Hypothalamus (tissue), 51 donors: ENCODE measurements at places on chromosomes 12 and 14.

- DNase-seq = no peak
Observed at GRCh38 chr12:109726106-109726497, 12.5 kb downstream of the FAM222A start.

DNA sequence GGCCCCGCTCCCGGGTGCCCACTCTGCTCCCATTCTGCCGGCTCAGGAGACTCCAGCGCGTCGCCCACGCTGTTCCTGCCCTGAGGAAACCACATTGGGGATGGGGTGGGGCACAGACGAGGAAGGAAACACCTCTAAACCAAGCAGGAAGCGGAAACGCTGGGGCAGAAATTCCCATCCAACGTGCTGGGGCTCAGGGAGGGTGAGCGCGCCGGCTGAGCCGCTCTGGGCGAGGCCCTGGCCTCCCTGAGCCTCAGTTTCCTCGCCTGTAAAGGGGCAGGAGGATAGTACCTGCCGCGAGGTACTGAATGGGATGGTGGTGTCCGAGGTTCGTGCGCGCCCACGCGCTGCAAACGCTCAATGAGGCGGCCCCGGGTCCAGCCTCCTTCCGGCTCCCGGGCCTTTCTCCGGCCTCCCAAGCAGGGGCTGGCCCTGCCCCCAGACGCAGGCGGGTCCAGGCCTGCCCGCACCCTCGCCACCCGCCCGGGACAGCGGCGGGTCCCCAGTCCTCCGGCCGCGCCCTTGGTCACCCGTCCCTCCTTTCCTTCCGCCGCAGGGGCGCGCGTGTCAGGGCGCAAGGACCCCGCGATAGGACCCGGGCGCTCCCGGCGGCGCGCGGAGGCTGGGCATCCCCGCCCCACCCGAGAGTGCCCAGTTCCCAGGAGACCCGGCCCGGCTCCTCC lies 673 bp downstream of the BEGAIN start:
- peak; percentile 23 for DNase-seq

GRCh38 chr14:100620255-100621100 lies 33.3 kb upstream of the BEGAIN start:
- DNase-seq = no peak

DNA sequence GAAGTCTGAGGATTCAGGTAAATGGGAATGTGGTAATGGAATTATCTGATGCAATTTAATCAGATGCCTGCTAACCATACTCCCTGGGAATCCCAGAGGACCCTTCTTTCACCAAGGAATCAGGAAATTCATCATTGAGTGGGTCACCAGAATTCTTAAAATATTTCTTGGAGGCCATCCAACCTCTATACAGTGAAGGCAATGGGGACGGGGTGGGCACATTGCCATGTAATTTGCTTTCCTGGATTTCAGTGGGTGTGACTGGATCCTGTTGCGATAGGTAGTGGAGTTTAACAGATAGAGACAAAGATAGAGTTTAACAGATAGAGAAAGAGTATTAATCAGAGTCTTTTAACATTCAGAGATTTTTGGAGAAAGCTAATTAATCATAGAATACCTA lies 394.4 kb downstream of the DAD1 start:
- DNase-seq = no peak
